Activated naive CD4-positive, alpha-beta T cell (primary cell): ENCODE measurements at places on chromosomes 11 and 22.

DNA sequence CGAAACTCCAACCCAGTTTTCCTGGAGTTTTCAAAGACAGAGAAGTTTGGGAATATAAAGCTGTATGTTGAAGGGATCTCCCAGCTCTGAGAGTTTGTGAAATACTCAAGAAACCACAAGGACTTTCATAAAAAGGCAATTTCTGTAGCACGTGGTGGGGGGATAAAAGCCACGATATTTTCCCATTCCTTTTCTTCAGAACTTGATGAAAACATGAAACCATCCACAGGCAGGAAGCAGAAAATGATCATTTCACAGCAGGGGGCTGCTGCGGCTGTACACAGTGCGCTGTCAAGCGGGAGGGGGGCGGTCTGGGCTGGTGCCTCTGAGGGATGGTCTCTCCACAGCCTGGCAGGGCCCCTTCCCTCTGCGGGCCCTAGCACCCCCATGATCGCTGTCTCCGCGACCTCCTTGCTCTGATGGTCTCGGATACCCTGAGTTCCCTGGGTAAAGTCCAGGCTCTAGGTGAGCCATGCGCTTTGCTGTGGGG, 423.2 kb downstream of the MN1 start:
- no peak for DNase-seq

DNA sequence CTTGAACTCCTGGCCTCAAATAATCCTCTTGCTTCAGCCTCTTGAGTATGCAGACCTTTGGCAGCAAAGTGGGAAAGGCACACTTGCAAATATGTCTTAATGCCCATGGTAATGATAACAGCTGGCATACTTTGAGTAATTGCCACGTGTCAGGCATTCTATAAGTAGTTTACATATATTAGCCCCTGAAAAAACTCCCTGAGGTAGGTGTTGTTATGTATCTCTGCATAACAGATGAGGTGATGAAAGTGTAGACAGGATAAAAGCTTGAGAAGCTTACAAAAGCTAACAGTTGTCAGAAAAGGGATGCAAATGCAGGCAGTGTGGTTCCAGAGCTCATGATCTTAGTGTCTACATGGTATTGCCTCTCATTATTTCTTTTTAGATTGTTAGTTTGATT, 291.1 kb upstream of the C11orf87 start:
- DNase-seq = no peak

GRCh38 chr11:90737444-90738050, 514.7 kb upstream of the CHORDC1 start:
- DNase-seq = no peak

DNA sequence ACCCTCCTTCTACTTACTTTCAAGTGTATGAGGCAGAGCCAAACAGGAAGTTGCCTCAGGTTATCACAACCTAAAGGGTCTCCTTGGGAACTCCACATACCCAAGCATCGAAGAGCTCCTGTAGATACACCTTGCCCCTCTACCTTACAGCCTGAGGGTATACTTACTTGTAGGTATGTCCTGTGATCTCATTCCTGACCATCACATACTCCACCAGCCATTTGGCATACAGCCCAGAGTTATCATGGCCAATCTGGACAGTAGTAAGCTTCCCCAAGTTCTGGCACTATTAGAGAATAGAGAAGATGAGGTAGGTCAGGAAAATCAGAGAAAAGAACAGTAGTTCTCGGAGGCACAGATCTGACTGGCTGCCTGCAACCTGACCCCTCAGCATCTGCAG, 53.4 kb upstream of the SCUBE2 start:
- no peak for DNase-seq

DNA sequence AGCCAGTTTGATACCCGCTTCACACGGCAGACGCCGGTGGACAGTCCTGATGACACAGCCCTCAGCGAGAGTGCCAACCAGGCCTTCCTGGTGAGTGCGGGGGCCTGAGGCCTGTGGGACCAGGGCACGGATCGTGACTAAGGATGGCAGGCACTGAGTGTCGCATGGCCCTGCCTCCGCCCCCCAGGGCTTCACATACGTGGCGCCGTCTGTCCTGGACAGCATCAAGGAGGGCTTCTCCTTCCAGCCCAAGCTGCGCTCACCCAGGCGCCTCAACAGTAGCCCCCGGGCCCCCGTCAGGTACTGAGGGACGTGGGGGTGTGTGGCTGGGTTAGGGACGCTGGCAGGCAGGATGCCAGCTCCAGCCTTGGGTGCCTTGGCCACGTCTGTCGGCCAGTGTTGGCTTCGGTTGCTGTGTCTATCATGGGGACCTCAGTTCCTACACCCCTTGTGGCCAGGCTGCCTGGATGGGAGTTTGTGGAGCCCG, 3.0 kb downstream of the PTPRCAP start:
- DNase-seq = no peak

DNA sequence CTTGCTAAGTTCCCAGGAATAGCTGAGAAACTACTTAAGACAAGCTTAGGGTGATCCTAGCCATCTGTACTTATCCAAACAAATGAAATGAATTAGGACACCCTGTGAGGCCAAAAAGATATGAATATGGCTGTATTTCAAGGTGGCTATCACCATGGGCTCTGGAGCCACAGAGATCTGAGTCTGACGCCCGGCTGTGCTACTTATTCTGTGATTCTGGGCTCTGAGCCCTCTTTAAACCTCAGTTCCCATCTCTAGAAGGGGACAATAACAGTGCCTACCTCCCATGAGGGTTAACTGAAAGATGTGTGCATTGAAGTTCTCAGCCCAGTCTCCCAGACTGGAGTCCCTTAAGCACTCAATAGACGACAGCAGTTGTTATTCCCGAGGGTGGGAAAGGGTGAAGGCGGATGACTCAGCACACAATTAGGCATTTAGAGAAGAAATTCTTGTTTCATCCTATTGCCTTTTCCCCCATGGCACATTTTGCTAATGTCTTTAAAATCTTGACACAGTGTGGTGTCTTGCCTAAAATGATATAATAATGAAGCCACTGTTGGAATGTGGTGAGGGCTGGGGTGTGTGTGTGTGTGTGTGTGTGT, 132.5 kb downstream of the ADAMTS15 start:
- no peak for DNase-seq

DNA sequence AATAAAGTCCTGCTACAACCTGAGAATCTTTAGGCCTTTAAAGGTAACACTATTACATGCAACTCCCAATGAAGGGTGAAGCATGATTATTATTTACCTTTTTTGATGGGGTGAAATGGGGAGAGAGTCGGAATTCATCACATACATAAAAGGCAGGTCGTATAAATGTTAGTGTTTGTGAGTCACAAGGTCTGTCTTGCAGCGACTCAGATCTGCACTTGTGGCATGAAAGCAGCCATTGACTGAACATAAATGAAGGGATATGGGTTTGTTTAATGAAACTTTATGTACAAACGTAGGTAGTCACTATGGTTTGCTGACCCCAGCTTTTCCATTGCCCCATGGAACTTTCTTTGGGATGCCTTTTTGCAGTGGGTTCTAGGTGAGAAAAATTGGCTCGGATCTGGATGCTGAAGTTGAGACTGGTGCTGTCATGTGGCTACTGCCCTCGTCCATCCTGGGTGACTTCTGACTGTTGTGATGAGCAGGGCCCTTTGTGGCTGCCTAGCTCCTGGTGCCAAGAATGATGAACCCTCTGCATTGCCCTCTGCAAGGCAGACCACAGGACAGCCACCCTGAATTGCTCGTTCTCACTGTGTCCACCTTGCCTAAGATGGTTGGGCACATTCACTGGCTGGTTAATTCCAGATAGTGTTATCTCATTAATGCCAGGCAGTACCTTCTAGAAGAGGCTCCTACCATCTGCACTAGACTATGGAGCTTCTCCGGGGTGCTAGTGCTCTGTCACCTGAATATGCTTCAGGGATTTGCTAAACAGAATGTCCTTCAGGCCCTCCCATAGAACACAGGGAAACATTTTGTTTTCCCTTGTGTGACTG, 11.3 kb downstream of the GGTLC2 start:
- no peak for DNase-seq

DNA sequence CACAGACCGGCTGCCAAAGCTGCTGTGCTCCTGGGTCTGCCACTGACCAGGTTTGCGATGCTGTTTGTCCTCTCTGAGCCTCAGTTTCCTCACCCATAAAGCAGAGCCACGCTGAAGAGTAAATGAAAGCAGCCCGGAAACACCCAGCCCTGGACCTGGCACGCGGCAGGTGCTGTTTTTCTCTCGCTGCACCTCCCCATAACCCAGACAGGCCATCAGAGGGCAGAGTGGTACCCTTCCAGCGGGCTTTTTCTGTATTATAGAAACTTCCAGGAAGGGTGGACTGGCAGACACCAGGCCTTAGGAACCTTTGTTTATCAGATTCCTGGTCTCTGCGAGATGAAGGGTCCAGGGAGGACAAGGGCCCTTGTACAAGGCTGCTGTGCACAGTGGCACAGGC, 17.9 kb upstream of the FGF19 start:
- no peak for DNase-seq
